Mononuclear cell (primary cell): ENCODE measurements at places on chromosomes 1 and 21. TPM values are rescaled to one million over a fixed set of nuclear protein-coding genes. Genes with fewer than 3 reads are reported as not detected.

The PROX1 gene
- 0.31 TPM for total RNA-seq

The AKNAD1 gene
- not detected for total RNA-seq

The GUCA2A gene
- total RNA-seq, result not detected

The DMBX1 gene
- total RNA-seq, result not detected

The IRF2BP2 gene
- total RNA-seq, result 465 TPM

The GJA4 gene
- 0.10 TPM for total RNA-seq

The ITGB2 gene
- total RNA-seq, result 761 TPM

The CFAP74 gene
- under 0.01 TPM for total RNA-seq

The ADCY10 gene
- not detected for total RNA-seq

The OLFML2B gene
- total RNA-seq, result 0.10 TPM

The MPL gene
- total RNA-seq, result 2.3 TPM

The C2CD2 gene
- 5.6 TPM for total RNA-seq

The KANK4 gene
- total RNA-seq, result not detected

The TFAP2E gene
- total RNA-seq, result 0.52 TPM
